ENCODE measurements at places on chromosomes 6 and 20.

DNA sequence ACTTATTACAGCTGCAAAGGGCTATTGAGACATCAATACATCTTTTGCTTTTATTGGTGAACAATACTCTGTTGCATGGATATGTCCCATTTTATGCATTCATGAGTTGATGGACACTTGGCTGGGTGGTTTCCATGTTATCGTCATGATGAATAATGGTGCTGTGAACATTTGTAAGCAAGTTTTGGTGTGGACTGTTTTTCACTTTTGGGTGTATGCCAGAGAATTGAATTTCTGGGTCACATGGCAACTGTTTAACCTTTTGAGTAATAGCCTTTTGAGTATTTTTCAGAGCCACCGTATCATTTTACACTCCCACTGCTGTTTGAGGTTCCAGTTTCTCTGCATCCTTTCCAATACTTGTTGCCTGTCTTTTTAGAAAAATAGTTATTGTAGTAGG, 107.0 kb downstream of the JARID2 start:
- DNase-seq, result no peak

DNA sequence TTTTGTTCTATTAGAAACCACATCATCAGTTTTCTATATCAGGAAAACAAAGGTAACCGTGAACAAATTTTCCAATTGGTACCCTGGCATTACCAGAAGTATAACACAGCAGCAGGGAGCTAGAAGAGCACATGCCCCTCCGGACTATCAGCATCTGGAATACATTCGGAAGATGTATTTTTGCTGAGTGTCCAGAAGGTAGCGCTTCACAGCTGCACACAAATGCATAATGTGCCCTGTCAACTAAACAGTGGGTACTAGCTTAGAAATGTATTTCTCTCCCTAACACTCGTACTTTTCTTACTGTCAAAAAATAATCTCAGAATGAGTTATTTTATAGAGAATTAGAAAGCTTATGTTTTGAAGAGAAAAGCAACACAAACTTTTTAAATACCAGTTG, 77.6 kb downstream of the HUS1B start:
- peak; percentile 26 for DNase-seq

- peak; percentile 19 for DNase-seq
These were observed 81.6 kb downstream of the NCOA7 start for GRCh38 chr6:125872259-125872921.

GRCh38 chr6:10397756-10398445, 17.0 kb downstream of the TFAP2A start:
- no peak for DNase-seq

DNA sequence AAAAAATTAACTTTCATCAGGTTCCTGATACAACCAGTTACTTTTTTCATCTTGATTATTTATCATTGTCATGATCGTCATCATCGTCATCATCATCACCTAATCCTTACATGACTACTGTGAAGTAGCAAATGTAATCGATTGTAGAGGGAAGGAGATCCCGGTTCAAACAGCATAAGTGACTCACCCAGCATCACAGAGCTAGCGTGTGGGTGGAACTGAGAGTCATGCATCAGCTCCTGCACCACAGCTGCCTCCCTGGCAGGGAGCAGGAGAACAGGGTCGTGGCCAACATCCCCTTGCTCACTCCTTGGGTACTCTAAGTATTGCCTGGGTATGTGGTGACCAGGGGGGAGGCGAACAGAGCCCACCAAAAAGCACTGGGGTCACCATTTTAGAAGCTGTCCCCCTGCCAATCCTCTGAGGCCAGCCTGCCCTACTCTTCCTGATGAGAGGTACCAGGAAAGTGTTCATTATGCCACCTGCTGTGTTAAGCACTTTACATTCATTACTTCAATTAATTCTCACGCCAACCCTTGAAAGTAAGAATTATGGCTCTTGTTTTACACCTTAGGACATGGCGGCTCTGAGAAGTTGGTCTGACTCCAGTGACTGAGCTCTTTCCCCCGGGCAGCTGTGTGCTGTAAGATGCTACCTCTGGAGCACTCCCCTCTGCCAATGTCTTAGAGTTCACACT, 425.2 kb downstream of the CD83 start:
- peak; percentile 44 for DNase-seq

DNA sequence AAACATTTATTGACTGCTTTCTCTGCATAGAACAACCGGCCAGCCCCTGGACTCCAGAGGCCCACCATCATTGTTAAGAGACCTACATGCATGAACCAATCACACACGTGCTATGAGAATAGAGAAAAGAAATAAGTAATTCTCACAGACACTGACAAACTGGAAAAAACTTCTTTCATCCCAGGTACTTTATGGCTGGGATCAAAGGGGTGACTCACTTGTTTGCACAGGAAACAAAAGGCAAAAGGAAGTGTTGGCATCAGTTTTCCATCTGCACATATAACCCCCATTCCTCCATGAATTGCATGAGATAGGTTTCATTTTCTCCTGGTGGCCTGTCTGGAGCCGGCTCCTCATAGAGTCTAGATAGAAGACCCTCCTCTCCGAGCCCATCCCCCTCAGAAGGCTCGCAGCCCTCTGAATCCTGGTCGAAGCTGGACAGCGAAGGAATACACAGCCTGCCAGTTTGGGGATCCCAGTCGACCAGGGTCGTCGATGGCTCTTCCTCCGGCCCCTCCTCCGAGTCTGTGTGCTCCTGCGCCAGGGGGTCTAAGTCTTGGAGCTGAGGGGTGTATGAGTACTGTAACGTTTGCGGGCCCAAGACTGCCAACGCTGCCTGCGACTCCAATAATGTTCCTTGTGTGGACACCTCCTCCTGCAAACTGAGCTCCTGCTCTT, 43.3 kb downstream of the IL20RA start:
- no peak for DNase-seq

GRCh38 chr20:37902504-37903313, at the start of gene VSTM2L:
VSTM2L (plus strand) TSS chr20:37903127; CDS start chr20:37903351, 224 bp downstream.
- DNase-seq, result no peak

DNA sequence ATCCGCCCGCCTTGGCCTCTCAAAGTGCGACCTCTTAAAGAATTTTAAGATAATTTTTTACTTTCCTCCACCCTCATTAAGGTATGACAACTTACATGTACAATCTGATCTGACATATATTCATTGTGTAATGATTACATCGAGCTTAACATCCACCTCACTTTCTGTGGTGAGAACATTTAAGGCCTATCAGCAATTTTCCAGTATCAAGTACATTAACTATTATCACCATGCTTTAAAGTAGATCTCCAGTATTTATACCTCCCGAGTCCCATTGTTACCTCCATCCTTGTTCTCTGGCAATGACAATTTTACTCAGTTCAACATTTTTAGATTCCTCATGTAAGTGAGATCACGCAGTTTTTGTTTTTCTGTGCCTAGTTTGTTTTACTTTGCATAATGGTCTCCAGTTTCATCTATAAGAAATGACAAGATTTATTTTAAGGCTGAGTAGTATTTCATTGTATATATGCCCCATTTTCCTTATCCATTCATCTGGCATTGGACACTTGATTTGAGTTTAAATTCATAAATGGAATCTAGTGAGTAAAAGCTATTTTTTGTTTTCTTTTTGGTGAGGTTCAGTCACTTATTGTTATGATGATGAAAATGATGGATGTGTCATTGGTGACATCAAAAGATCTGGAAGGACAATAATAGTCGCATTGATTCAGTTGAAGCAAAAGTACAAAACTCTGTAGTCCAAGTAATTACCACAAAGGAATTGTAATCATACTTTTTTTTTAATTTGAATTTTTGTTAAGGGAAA, 87.0 kb downstream of the OR2B2 start:
- DNase-seq, result no peak

All from HTR-8/SVneo (cell line).